DMS79 treated with DMSO at 0.1 percent for 48 hours (cell line): ENCODE measurements at places on chromosomes 5 and 9.

- no peak for DNase-seq
Observed at GRCh38 chr9:105901514-105902109, 207.3 kb downstream of the TMEM38B start.

GRCh38 chr9:109705515-109705914 lies 74.5 kb upstream of the PALM2AKAP2 start:
- no peak for DNase-seq

DNA sequence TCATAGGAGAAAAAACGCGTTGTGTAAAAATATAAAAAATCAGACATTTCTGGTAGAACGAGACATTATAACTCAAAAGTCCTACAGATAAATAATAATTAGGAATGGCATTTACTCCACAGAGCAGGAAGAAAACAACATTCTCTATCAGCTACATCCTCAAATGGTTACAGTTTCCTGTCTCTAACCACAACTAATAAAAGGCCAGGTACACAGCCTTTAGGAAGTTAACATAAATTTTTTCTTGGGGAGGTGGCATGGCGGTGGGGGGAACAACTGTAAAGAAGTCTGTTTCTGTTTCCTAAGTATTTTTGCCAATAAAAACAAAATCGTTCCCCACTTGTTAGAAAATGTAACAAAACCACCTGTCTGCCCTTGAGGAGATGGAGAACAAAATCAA lies 44.5 kb downstream of the INSYN2B start:
- no peak for DNase-seq

DNA sequence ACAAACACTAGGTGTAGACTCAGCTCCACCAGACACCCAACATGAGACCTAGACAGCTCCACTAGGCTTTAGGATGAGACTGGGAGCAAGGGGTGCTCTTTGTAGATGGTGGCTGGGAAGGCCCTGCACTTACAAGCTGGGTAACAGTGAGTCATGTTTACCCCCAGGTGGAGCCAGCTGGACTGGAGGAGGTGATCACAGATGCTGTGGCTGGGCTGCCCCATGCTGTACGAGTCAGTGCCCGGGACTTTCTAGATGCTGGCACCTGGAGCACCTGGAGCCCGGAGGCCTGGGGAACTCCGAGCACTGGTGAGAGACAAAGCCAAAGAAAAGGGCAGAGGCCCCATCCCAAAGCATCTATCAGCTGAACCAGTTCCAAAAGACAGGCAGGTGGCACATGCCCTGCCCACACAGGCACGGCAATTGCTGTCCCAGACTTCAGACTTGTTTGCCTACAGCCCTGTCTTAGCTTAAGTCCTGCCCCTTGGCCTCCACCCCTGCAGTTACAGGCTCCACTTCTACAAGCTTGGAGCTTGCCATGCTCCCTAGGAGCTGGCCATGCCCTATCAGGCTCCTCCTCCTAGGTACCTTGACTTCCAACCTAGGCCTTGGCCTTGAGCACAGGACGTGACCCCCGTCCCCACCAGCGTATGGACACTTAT lies 2.7 kb downstream of the CCL27 start:
- DNase-seq: no peak

- DNase-seq: no peak
Observed at GRCh38 chr5:165579911-165580310, 2074.5 kb downstream of the MAT2B start.

GRCh38 chr5:147481874-147482705 lies 27.8 kb downstream of the DPYSL3 start:
- DNase-seq: peak; percentile 24

DNA sequence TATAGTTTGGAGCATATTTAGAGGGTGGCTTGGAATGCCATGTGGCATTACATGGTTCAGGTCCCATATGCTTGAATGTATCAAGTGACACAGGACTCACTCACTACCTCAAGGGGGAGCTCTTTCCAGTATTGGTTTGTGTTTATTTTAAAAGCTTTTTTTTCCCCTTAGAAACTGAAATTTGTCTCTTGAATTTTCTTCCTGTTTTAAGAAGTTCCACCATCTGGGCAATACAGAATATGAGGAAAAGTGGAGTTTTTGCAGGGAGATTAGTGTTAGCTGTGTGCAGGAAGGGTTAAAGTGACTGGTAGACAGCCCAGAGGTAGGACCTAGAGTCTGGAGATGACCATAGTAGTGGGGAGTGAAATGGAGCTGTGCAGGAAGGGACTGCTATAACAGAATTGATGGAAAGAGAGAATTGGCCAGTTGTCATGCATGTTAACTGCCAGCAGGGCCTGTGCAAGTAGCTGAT lies 36.6 kb downstream of the CTNNA1 start:
- no peak for DNase-seq

GRCh38 chr5:102682101-102682647 lies 72.9 kb upstream of the PAM start:
- no peak for DNase-seq

DNA sequence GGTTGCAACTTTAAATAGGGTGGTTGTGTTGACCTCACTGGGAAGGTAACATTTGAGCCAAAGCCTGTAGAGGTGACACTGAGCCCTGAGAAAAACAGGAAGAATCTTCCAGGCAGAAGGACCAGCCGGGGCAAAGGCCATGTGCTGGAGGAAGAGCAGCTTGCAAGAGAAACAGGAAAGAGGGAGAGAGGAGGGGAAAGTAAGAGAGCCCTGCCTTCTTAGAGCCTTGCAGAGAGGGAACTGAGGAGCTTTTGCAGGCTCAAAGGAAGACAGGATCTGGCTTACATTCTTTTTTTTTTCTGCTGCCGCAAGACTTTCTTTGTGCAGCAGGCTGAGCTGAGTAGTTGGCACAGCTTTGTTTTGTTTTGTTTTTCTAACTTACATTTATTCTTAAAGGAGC lies 17.4 kb downstream of the C9orf153 start:
- DNase-seq: no peak

GRCh38 chr5:122369253-122369815 lies 57.3 kb downstream of the SNCAIP start:
- no peak for DNase-seq

GRCh38 chr9:78620764-78621163 lies 323.8 kb downstream of the PSAT1 start:
- DNase-seq: no peak

DNA sequence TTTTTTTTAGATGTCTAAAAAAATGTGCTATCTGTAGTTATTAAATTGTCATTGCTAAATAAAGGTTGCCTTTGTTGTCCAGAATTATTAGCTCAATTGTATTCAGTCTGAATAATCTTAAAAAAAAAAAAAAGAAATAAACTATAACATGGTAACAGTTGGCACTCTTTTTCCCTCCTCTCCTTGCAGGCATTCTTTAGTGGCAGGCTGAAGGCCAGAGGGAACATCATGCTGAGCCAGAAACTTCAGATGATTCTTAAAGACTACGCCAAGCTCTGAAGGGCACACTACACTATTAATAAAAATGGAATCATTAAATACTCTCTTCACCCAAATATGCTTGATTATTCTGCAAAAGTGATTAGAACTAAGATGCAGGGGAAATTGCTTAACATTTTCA lies 87.6 kb upstream of the FAM170A start:
- DNase-seq: no peak

DNA sequence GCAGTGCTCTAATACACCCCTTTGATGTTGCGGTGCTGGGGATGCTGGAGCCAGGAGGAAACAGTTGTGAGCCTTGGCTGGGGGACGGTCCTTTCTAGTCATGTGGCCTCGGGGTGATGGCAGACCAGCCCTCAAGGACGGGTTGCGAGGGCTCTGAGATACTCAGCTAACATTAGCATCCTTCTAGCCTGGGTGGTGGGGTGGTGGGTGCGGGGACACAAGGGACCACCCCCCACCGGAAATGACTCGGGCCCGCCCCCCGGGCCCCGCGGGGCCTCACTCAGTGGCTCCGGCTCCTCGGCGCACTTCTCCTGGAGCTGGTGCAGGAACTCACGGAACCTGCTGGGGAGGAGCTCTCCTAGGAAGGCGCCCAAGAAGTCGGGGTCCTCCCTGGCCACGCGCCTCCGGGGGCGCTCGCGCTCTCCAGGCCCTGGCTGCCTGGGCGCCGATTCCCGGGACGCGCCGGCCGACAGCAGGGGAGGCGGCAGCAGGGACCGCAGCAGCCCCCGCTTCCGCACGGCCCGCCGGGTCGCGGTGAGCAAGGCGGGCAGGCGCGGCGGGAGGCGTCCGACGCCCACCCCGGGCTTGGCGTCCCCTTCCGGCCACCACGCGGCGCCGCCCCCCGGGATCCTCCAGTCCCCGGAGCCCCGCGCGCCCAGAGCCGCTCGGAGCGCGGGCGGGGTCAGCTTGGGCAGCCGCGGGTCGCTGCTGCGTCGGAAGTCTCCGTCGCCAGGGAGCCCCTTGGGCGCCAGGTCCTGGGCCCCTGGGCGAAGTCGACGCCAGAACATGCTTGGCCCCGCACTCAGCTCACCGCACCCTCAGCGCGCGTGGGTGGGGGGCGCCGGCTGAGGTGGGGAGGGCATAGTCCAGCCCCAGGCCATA lies 873 bp downstream of the C9orf50 start:
- DNase-seq: peak; percentile 10

DNA sequence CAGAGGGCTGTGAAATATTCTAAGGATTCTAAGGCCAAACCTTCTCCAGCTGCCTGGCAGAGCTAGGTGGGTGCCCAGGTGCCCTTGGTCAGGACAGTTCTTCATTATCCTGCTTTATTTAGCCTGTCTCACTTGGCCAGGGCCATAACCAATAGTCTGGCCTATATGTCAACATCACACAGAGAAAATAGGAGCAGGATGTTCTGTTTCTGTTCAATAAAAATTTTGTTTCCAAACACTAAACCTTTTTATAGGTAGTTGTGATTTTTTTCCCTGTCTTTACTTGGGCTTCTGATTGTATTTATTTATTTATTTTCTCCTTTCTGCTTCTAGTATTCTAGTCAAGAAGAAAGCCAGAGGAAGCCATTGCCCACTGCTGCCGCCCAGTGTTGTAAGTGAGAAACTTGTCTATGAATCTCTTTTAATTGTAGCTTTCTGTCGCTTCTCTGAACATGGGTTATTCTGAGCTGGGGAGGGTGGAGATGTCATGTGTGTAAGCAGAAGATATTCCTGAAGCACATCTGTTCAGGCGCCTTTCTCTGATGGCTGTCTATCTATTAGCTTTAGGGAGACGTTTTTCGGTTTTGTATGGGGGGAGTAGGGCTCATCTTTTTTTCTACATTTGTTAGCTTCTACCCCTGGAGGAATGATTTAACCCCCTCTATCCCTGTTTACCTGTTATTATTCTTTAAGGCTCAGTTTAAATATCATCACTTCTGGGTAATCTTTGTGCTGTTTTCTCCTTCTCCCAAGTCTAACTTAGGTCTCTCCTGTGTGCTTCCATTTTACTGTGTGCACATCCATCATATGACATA lies 97.1 kb downstream of the UNC13B start:
- DNase-seq: peak; percentile 44

GRCh38 chr9:124735121-124735520 lies 36.0 kb downstream of the NR6A1 start:
- no peak for DNase-seq

GRCh38 chr5:84285641-84286637 lies 98.7 kb downstream of the EDIL3 start:
- no peak for DNase-seq

DNA sequence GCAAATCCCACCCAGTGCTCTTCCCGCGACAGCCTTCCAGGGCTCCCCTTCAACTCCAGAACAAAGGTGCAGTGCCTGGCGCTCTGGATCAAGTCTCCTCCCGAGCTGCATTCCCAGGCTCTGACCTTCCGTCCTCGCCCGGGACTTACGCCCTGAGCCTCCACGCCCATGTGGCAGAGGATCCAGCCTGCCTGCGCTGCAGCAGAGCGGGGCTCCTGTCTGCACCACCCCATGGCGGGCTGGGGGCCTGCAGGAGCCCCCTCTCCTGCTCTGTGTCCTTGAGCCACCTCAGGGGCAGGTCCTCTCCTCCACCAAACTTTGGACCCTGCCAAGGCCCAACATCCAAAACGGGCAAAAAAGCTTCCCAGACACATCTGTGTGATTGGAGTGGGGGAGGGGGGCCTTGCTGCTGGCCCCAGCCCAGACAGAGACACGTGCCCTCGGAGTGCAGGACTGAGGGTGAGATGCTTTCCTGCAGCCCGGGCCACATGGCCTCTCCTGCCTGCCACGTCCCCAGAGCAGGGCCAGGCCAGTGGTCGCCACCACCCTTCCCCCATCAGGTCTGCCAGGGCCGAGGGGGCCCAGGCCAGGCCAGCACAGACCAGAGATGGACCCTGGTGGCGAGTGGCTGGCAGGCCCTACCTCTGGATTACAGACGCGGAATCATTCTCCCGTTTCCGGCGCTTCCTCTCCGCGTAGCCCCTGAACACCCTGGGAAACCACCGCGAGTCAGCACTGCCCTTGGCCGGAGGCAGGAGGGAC lies 4.4 kb downstream of the NSMF start:
- no peak for DNase-seq

- no peak for DNase-seq
Observed at GRCh38 chr5:179840766-179841165, 17.9 kb downstream of the MRNIP start.
